ENCODE measurements at places on chromosomes 7 and 10.
A peak's percentile ranks its signal among the peaks of the same experiment; 100 is the strongest.

DNA sequence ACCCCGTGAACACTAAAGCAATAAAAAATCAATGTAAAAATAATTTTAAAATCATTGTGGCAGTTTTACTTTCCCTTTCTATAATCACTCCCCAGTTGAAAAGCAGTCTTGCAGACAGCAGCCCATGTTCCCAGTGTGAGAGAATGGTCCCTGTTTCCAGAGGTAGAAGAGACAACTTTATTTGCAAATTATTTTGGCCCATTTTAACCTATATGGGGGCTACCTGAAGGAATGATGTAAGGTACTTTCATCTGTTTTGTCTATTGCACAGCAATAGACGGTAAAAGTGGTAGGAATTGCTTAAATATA lies 559.8 kb downstream of the ZWINT start:
- DNase-seq = no peak

GRCh38 chr10:116699049-116699448 lies 43.3 kb downstream of the HSPA12A start:
- DNase-seq = no peak

DNA sequence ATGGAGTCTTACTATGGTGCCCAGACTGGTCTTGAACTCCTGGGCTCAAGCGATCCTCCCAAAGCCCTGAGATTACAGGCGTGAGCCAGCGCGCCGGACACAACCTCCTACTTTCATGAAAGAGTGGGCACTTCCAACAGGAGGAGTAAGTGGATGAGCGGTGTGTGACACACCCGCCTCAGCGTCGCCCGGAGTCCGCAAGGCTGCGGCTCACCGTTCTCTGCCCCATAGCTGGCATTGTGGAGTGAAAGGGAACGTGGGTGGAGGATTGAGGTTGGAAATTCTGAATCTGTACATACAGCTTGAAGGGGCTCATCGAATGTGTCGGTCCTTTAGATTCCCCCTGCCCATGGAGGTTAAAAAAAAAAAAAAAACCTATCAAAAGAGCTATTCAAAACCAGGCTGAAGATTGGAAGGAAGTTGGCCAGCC lies 524 bp upstream of the PRXL2A start:
- DNase-seq = peak; percentile 17

DNA sequence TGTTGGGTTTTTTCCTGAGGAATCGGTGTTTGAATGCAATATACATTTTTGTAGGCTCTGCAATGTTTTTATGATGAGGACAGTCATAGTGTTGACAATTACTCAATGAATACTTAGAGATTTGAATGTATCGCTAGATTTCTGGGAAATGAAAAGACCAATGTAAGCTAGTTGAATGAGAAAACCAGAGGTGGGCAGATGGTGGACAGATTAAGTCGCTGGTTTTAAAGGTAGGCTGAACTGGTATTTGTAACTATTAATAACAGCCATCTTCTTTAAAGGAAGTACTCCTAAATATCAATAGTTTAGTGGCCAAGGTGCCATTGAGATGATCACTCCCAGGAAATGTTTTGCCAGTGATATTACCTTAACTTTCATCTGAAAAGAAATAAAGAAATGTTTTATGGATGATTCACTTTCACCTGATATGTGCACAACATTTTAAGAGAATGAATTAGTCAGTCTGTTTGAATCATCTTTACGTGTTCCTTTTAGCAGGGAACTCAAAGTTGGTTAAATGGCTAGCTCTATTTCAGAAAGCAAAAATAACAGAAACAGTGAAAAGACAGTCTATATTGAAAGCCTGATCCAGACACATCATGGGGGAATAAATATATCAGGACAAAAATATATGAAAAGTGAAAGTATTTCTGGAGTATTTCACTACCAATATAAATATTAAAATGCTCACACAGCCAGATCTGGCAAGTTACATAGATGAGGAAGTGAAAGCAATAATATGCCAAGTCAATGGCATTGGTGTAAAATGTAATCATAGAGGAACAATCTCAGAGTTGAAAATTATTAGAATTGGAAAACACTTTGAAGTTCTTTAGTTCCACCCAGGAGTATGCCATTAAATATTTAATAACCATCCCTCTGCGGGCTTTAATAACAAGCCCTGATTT lies 20.7 kb downstream of the MET start:
- no peak for DNase-seq

- DNase-seq = no peak
Measured at GRCh38 chr10:48478469-48478868, 126.4 kb downstream of the ARHGAP22 start.

DNA sequence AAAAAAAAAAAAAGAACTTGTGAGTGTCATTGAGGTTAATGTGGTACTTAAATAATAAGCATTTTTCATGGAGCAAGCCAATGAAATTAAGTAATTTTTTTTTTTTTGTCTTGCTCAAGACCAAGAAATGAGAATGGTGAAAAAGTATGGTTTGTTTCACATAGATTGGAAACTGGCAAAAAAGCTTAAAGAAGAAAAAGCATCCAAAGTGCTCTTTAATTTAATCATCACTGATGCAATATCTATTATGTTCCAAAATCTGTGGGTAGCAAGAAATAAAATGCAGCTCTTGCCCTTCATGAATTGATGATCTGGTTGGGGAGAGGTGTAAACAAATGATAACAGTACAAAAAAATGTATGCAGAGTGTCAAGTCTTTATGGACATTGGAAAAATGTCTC lies 980.6 kb downstream of the REEP3 start:
- DNase-seq = no peak

Measured in NCI-H1436 (cell line).